Tibial nerve (tissue), 4 donors: ENCODE measurements at places on chromosomes 13 and 19.
A peak's percentile ranks its signal among the peaks of the same experiment; 100 is the strongest.

DNA sequence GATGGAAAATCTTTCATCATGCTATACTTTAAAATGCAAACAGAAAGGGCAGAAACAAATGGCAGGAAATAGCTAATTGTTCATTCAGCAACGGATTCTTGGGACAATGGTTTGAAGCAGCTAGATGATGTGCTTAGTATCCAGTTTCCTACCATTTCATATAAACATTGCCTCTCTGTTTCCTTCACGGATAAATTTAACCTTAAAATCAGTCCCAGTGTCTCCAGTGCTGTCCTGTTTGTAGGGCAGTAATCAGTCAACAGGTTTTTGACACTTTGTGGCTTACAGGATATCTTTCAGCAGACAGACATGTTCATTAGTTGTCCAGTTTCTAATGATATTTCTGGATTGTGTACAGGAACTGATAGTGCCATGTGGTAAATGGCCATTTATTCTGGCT lies 24.7 kb upstream of the RB1 start:
- no peak for DNase-seq

GRCh38 chr19:5048727-5049553 lies 80.0 kb downstream of the KDM4B start:
- no peak for DNase-seq

DNA sequence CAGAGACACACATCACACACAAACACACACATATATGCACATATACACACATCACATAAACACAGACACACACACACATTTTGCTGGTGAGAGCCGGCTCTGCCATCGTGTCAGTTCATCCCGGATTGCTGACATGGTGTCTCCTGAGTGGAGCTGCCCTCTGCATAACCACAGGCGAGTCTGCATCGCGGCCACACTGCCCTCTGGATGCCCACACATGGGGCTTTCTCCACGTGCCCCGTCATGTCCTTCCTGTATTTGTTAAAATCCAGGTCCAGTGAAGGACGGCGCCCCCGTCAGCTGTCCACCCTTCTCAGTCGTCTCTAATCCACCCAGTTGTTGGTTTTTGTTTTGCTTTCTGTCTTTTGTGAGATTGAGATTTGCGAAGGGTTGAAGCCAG lies 52.6 kb upstream of the F7 start:
- DNase-seq = no peak

GRCh38 chr13:95535243-95535642 lies 17.3 kb upstream of the CLDN10 start:
- DNase-seq = no peak

DNA sequence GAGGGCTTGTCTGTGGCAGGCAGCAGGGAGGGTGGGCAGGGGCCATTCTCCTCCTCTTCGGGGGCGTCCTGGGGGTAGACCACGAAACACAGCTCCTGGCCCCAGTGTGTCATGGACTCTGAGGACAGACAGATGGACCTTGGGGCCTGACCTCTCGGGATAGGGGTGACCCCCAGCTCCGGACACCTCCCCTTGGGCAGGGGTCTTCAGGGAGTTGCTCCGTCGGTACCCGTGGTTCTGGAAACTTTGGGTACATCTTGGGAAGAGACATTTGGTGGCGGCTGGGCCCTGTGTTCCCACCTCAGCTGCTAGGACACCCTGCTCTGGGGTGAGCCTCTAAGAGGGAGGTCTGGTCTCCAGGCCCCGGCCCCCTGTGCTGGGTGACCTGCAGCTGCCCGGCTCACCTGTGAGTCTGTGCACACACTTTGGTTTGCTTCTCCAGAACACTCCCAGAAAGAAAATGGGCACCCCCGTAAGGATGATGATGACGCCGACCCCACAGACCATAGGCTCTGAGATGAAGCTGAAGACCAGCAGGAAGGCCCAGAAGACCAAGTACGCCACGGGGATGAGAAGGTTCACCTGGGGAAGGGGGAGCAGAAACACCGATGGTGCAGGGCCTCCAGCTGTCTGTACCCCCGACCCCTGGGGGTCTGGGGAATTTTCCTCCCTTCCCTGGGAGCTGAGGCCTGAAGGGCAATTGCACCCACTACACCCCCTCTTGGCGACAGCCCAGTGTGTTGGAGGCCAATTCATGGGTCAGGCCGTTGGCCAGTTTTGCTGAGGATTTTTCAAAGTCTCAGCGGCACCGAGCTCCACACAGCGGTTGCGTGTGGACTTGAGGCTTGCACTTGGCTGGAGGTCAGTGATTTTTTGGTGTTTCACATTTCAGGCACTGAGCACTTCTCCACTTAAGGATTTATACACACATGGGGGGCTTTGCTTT lies 15.0 kb downstream of the LRP3 start:
- no peak for DNase-seq

DNA sequence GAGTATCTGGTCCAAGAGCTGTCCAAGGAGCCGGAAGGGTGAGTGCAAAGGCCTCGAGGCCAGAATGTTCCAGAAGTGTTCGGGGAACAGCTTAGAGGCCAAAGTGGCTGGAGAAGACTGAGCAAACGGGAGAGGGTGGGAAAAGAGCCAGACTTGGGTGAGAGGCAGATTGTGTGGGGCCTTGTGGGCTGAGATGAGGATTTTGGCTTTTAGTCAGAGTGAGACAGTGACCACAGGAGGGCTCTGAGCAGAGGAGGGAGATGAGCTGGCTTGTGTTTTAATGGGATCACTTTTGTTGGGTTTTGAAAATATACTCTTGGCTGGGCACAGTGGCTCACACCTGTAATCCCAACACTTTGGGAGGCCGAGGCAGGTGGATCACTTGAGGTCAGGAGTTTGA lies 5.6 kb downstream of the NANOS2 start:
- DNase-seq = no peak

- DNase-seq = no peak
These were observed 11.0 kb upstream of the KLK14 start for GRCh38 chr19:51093510-51094345.

- no peak for DNase-seq
These were observed 6.7 kb downstream of the RGCC start for GRCh38 chr13:41463838-41464602.

GRCh38 chr13:30915691-30916541 lies 9.8 kb downstream of the MEDAG start:
- no peak for DNase-seq

DNA sequence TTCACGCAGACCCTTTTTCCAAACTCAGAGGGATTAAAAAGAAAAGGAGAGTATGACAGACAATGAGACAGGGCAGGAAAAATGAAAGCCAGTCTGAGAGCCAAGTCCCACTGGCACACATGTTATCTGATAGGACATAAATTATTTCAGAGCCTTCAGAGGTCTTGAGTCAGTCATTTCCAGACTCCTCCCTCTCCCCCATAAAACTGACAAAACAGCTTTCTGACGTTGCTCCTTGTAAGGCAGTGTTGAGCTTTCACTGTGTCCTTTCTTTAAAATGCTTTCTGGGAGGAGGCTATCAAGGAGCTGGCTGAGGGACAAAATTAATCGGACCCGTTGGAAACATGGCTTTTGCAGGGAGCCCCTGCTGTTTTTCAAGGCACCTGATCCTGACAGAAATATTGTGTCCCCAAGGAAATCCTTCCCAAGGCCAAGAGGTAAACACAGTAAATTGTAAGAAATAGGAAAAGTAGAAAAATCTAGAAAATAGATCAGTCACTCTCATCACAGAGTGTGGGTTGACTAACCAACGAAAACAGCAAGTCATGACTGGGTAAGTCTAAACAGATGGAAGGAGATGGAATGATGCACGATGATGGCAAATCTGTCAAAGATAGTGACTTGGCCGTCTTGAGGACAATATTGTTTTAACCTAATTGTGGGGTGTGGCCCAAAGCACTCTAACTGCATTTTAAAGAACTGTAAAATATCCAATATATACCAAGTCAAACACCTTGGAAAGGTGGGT lies 89.7 kb downstream of the DCT start:
- no peak for DNase-seq

GRCh38 chr19:32901504-32902161 lies 32.1 kb upstream of the SLC7A9 start:
- no peak for DNase-seq

GRCh38 chr19:31436121-31436776 lies 87.0 kb upstream of the TSHZ3 start:
- DNase-seq = no peak

DNA sequence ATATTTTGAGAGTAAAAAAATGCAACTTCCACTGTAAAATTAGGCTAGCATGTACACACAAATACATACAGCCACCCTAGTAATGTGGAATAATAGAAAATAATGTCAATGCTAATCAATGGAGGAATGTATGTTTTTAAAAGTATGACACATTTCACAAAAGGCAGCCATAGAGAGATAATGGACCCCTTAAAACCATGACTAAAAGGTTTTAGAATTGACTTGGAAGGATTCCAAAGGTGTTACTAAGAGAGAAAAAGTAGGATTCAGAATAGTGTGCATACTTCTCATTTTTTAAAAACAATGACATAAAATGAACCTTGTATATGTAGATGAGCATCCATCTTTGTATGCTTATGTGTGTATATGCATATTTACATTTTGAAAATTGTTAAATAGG lies 597.9 kb upstream of the PCDH9 start:
- DNase-seq = no peak

- DNase-seq = no peak
These were observed 70.3 kb downstream of the FNDC3A start for GRCh38 chr13:49046002-49046401.

DNA sequence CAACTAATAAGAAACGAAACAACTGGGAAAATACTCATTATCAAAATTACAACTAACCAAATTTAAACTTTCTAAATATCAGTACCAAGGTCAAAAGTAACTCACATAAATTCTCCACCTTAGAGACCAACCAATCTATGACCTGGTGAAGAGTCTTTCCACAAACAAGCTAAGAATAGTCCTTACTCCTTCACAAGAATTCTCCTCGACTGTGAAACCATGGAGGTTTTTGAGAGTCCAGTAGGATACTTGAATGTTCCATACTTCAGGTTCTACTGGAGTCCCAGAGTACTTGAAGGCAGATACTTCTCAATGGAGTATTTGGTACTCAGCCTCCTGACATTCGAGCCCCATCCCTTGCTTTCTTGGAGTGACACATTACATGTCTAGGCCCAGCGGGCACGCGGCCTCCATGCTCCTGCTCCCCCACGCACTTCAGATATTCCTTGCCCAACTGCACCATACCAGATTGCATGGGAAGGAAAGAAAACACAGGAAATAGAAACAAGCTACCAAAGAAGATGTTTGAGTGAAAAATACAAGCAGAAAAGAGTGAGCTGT lies 63.9 kb downstream of the ABCC4 start:
- DNase-seq = no peak

DNA sequence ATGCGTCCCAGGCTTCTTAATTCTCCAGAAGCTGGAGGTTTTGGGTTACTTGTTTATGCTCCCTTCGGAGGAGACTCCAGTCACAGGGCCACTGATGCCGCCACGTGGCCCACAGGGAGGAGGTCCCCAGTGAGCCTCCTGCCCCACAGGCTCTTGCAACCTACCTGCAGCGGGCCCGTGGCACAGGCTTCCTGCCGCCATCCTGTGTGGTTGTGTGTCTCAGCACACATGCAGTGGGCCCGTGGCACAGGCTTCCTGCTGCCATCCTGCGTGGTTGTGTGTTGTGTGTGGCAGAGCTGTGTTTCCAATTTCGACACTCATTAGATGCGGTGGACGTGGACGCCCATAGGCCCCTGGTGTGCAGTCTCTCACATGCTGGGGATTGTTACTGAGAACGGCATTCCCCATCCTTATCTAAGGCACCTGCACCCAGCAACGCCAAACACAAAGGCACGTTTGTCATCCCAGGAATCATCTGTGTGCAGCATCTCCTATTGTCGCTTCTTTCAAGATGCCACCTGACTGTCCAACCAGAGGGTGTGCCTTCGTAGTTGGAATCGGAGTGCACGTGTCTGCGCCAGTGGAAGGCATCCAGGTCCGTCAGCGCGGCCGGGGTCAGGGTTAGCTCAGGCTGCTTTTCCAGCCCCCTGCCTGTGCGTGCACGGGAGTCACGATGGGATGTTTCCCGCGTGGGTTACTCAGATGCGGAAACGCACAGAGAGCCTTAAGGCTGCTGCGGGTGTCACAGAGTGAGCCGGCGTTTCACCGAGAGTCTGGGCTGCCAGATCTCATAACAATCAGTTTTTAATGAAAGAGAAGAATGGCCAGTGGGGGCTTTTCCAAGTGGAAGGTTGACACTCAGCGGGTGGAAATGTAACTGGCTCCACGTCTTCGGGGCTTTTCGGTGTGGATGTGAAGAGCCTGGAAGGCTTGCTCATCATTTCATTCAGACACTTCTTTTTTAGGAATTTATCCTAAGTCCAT lies 119.8 kb downstream of the ATP11A start:
- DNase-seq = no peak

- peak; percentile 42 for DNase-seq
These were observed 694 bp downstream of the CLN5 start for GRCh38 chr13:76992548-76993001.

DNA sequence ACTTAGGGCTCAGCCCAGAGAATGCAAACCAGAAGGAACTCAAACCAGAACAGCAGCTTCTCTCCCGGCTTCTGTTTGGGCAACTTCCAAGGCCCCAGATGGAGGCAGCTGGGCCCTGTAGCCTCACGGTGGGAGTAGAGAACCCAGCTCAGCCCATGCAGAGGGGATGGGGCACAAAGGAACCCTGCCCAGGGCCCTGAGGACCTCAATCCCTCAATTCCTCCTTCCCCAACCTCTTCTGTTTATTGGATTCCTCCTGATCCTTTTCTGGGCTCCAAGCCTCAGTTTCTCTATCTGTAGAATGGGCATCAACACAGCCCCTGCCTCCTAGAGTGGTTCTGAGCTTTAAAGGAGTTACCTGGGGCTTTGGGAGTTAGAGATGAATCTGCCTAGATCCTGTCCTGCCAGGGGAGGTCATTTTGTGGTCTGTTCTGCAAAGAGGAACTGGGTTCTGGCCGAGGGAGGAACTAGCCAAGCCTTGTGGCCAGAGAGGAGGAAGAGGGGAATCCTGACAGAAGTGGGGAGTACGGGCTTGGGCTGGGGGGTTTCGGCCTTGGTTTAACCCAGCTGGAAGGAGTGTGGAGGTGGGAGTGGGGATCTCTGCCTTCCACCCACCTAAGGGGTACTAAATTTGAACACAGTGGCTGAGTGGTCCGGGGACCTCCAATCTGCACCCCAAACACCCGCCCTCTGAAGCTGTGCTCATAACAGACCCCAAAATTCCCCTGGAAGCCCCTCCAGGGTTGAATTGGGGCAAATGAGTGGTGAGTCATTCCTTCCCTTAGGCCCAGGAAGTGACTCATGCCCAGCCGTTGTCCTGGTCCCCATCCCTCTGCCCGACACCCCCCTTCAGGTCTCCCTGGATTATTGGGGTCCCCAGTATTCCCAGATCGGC lies 2.7 kb downstream of the ADGRE5 start:
- DNase-seq = no peak

- peak; percentile 82 for DNase-seq
These were observed at the start of gene SLC17A7 for GRCh38 chr19:49441210-49441959. SLC17A7 (minus strand) TSS chr19:49441527; CDS start chr19:49441379, 148 bp downstream.

GRCh38 chr13:105519771-105520170 lies 1015.7 kb downstream of the EFNB2 start:
- DNase-seq = no peak

- DNase-seq = no peak
These were observed 321.2 kb downstream of the DIAPH3 start for GRCh38 chr13:59842507-59842906.

GRCh38 chr13:110297011-110297410 lies 9.9 kb downstream of the COL4A1 start:
- DNase-seq = no peak

- no peak for DNase-seq
These were observed 8.0 kb downstream of the RXFP2 start for GRCh38 chr13:31747291-31747690.

GRCh38 chr19:45112111-45112827 lies 19.3 kb downstream of the PPP1R37 start:
- DNase-seq = no peak
